NCI-H1417 treated with DMSO at 0.1 percent for 48 hours (cell line): ENCODE measurements at places on chromosomes 12 and 14.
A peak's percentile ranks its signal among the peaks of the same experiment; 100 is the strongest.

DNA sequence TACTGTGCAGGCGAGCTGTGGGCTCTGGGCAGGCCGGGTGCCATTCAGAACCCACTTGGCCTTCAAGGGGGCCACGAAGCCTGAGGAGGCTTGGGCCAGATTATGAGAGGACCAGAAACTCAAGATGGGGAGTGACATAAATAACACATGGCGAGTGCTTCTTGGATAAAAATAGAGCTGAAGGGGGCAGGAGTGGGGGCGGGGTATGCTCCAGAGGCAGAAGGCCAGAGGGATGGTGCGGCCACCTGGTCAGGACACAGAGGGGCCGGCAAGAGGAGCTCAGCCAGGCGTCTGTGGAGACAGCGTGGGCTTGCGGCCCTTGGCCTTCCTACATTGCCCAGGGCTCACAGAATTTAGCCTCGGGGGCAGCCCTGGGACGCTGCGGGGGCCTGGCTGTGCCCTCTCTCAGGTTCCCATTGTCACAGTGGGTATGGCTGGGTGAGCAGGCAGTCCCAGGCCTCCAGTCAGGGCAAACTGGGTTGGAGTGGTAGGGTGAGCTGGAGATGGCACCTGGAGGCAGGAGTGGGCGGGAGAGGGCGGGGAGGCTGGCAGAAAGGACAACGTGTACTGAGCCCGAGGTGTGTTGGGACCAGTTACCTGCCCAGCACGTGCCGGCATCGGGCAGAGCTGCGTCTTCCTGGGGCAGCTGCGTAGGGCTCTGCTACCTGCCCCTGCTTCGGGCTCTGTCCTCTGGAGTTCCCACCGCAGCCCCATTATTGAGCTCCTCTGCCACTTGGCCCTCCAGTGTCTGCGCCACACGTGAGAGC, 7.4 kb upstream of the SLC25A29 start:
- no peak for DNase-seq

DNA sequence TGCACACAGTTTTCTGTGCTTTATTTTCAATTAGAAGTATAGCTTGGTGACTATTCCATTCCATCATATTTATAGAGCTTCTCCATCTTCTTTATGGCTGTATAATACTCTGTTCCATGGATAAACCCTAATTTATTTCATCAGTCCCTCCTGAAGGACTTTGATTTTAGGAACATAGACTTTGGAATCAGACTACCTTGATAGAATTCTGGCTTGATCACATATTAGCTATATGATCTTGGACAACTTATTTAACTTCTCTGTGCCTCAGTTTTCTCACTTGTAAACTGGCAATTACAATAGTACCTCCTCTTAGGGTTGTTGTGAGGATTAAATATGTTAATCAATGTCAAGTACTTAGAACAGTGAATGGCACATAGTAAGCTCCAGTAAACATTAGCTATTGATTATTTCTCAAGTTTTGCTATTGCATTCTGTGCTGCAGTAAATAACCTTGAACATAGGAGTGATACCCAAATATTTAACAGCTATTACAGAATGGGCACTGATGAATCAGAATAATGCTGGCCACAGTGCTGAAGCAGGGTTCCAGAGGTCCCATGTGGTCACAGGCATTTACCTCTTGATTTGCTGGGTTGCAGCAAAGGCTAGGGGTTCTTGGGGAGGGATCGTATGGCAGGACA, 12.2 kb upstream of the NR1H4 start:
- DNase-seq: no peak

DNA sequence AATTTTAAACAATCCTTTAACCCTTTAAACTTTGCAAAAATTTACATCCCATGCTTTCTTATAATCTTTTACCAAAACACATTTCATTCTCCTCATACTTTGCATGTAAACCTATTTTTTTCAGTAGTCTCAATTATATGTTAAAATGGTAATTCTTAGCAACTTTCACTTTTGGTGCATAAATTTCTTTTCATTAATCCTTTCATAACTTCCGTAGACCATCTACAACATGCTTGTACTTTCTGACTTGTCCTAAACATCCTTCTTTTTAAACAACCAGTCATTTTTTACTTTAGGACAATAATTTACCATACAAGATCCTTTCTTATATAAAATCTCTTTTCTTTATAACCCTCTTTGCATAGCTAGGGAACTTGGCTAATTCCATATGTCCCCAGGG, 19.5 kb downstream of the CCDC91 start:
- DNase-seq: no peak

- no peak for DNase-seq
These were observed 3.1 kb downstream of the TMBIM6 start for GRCh38 chr12:49744363-49744885.

DNA sequence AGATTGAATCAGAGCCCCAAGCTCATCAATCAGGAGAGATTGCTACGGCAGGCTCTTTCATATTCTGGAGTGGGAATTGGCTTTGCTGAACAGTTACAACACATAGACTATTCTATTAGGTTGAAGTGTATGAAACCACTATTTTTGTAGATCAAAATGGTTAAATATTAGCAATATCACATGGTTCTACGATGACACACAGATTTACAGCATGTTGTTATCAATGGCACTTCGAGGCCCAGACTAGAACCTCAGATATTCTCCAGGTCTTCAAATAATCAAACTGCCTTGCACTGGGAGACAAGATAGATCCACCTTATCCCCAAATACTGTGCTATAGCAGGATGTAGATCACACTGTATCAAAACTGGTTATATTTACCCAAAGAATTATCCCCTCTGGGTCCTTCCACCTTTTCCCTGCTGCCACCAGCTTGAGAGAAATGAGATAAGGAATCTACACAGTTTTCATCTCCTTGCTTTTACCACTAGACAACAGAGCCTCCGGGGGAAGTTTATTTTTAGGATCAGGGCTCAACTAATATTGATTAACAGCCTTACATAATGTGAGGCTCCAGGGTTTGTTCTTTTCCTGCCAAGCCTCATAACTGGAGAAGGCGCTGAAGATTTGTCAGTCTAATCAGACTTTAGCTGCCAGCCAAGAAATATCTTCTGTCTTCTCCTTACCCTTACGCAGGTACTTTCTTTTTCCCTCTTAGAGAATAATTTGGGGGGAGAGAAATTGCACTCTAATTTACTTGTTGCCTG, 507.1 kb downstream of the DIO2 start:
- no peak for DNase-seq

- no peak for DNase-seq
These were observed 170.6 kb downstream of the TMTC2 start for GRCh38 chr12:82857276-82857675.

GRCh38 chr12:16369156-16369555, 21.7 kb downstream of the MGST1 start:
- no peak for DNase-seq

- peak; percentile 48 for DNase-seq
These were observed 23.6 kb downstream of the HSP90AA1 start for GRCh38 chr14:102063109-102063807.

- DNase-seq: no peak
These were observed 15.7 kb upstream of the TMEM119 start for GRCh38 chr12:108613548-108613947.

DNA sequence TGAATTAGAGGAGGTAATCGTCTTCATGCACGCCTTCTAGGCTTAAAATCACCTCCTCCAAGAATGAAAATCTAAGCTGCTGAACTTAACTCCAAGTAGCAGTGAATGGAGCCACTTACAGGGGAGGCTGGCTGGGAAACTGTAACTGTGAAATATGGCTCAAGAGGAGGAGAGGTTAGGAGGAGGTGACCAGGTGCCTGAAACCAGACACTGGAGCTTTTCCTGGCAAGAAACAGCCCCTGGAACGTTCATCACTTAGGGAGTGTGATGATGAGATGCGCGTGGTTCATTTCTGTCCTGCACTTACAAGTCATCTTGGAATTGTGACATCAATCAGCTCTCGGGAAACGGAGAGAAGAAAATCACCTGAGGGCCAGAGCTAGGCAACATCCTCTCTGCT, 62.3 kb upstream of the TMEM132C start:
- DNase-seq: no peak

- DNase-seq: no peak
These were observed 308.0 kb downstream of the PPFIA2 start for GRCh38 chr12:81450920-81451739.

DNA sequence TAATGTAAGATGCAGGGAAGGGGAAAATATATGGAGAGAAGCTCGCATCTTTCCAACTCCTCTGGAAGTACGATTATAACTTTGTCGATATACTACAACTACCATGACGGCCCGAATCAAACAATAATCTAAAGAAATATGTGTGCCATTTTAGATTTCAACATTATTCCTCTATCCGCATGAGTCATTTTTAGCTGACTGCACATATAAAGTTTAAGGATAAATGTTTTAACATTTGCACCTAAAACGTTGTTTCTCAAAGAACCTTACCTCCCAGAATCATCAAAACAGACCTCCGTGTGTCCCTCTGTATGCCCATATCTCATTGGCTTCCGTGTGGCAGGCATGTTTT, 482 bp downstream of the WDHD1 start:
- DNase-seq: no peak

DNA sequence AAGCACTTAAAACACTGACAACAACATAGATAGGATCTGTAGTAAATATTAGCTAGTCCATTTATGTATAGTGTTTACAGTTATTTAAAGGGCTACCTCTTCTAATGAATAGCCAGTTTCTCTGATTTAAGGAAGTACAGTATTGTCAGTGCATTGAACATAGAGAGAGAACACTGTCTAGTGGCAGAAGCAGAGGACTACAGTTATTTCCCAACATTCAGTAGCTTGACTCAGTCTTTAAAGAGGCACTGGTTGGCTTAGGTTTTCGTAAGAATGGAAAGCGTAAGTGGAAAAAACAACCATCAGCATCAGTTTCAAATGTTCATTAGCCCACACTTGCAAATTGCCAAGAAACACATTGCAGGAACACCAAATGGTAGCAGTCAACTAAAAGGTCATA, 125.0 kb upstream of the HMGA2 start:
- DNase-seq: no peak

DNA sequence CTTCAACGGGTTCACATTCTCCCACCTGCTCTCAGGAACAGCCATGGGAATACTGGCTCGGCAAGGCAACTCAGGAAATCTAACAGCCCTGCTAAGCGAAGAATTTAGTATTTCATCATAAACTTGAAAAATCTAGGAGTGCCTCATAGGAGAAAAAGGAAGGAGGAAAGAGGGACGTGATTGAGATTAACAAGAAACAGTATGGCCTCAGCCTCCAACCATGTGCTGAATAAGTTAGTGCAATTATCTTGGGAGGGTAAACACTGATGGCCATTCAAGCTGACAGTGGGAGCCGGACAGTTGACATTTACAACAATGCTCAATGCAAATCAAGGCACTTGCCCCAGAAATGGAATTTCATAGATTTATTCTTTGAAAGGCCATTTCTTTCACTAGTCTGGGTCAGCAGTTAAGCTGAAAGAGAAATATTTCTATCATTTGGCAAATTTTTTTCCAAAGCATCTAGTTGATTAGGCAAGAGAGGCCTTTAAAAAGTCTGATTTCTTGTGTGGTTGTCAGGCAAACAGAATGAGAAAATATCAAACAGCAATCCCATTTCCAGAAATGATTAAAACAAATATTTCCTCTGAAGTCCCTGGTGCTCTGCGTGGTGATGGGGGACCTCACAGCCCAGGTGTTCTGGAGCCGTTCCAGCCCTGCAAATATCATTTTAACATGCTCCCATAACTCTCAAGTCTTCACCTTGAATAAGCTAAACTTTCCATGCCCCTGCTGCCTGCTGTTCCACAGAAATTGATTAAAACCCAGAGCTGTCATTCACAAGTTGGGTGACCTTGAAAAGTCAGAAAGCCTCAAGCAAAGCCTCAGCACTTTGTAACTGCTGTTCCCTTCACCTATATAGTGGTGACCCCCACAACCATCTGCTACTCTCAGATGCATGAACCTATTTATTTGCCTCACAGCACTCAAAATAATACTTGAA, 121.6 kb downstream of the PHLDA1 start:
- peak; percentile 57 for DNase-seq

- DNase-seq: no peak
These were observed 1.6 kb upstream of the C12orf71 start for GRCh38 chr12:27083861-27084394.

DNA sequence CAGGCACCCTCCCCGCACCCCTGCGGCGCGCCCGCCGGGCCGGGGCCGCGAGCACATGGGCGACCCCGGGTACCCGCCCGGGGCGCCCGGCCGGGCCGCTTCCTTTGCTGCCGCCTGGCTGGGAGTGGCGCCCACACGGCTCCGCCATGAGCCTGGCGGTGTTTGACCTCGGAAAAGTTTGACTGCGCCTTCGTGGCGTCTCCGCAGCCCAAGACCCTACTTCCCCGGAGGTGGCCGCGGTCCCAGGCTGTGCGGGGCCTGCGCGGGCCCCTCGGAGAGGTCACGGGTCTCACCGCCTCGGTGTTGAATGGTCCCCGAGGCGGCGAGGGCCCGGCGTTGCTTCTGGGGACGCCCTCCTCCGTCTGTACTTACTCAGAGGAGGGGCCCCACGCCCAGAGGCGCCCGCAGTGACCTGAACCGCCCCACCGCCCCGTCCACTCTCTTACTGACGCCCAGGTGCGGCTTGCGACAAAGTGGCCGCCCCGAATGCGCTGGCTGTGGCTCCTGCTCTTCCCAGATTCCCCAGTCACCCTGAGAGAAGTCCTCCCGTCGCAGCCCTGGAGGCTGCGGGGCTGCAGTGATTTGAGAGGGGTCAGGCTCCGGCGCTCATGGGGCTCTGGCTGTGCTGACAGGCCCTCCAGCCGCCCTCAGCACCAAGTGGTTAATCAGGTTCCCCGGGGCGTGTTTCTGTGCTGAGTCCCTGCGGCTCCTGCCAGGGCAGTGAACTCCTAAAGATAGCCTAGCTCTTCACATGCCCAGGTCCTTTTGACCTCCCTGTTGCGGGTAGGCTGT, 5.8 kb downstream of the KMT5A start:
- DNase-seq: no peak

GRCh38 chr12:29187756-29188155, 38.7 kb downstream of the FAR2 start:
- DNase-seq: no peak

GRCh38 chr14:46717211-46717610, 65.6 kb upstream of the RPL10L start:
- DNase-seq: no peak

DNA sequence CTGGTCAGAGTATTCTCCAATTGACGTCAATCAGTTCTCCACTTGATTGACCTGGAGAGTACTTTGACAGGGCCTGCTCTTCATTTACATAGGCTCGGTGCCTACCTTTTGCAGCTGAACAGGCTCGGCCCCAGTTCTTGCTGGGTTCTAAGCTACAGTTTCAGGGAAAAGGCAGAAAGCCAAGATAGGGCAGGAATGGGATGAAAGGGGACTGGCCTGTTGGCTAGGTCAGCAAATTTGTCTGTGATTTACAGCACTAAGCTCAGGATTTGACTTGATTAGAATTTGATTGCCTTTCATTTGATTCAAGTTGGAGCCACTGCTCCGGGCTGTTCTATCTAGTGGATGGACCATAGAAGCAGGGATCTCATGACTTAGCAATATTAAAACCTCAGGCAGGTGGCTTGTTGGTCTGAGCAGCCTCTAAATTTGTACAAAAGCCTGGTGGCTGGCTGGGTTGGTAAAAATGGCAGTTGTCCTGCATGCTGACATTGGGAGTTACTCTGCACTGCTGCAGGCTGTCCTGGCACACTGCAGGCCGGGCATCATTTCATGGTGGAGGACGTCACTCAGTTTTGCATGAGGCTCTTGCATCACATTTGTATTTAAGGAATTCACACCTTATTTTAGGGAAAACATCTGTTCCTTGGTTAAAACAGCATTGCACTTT, 71.8 kb downstream of the BICD1 start:
- DNase-seq: no peak
